ENCODE measurements at places on chromosomes 3 and 15.
A peak's percentile ranks its signal among the peaks of the same experiment; 100 is the strongest.

GRCh38 chr3:172444821-172445220 lies 3.4 kb downstream of the GHSR start:
- no peak for DNase-seq
- H3K4me3 ChIP-seq = no peak overlapping the region
- H3K4me1 ChIP-seq = peaks cover under 1% of the 10 kb centered on the region
- no peaks in the 10 kb centered on the region for H3K36me3 ChIP-seq
- H3K27ac ChIP-seq = no peak overlapping the region

DNA sequence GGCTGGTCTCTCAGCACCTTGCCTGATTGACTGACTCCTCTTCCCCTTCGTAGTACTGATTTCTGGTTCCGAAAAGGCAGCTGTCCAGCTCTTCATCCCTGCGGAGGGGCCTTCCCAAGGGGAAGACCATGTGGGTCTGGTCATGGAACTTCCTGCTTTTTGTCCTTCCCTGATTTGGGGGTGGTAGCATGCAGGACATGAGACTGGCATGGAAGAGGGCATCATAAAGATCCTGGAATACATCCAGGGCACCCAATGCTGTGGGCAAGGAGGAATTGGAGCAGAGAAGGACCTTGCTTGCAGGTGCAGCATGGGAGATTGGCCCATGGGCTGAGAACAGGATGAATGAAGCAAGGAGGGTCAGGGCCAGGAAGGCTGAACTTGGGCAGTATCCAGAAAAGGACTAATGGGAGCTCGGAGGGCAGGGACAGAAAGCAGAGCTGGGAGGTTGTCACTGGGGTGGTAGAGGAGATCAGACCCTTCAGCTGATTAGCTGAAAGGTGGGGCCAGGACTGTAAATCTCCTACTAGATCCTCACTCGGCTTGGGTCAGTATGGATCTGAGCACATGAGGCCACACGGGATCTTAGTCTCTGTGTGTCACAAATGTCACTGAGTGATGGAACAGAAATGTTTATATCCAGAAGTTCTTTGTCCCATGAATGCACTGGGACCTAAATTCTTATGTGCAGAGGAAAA lies 59.5 kb downstream of the AMOTL2 start:
- no peak overlapping the region for H3K4me3 ChIP-seq
- DNase-seq = no peak
- H3K4me1 ChIP-seq = peaks cover 25% of the 10 kb centered on the region
- no peaks in the 10 kb centered on the region for H3K36me3 ChIP-seq
- H3K27me3 ChIP-seq = no peaks in the 10 kb centered on the region

DNA sequence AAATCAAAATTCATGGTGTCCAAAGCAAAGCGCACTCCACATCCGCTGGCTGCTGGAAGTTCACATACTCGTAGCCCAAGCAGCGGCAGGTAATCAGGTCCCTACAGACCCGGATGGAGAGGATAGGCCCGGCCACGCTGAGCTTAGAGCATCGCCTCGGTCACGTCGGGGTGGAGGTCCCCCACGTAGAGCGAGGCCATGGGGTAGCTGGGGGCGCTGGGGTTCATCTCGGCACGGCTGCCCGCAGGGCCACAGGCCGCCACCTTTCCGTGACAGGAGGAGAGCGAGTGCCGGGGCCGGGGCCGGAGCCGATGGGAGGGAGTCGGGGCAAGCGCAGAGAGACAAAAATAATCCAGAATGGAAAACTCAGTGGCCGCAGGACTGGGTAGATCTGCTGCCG lies 16.1 kb upstream of the STRIT1 start:
- no peaks in the 10 kb centered on the region for H3K27me3 ChIP-seq
- H3K4me3 ChIP-seq = no peak overlapping the region
- no peak overlapping the region for H3K27ac ChIP-seq
- DNase-seq = no peak
- H3K4me1 ChIP-seq = no peaks in the 10 kb centered on the region

DNA sequence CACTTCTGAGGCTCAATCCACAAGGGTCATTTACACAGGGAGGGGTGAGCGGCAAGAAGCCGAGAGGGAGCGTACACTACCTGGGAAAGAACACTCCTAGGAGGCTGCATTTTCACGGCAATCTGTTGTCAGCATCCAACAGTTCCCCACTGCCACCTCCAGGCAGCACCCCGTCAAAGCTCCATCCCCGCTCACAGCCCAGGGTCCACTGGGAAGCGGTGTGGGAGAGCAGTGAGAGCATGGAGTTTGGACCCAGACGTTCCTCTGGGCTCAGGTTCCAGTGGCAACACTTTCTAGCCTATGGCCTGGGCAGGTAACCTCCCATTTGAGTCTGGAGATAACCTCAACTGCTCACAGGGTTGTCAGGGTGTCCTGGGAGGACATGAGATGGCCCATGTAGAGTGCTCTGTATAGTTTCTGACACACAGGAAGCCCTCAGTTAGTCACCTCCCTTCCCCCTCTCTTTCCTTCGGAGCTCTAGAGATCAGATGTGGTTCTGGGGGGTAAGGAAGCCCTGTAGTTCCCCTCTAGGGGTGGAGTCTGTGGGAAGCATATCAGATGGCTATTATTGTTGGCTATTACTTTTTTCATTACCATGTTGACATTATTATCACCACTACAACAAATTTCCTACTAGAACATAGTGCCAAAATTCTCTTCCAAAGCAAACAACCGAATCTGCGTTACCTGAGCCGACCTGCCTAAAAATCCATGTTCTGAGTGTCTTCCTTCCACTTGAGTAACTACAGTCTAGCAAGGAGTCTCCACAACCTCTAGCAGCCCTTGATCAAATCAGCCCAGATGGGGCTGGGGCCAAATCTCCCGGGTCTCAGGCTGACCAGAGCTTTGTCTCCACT lies 29.1 kb downstream of the RUVBL1 start:
- no peaks in the 10 kb centered on the region for H3K27me3 ChIP-seq
- H3K4me1 ChIP-seq = no peaks in the 10 kb centered on the region
- peaks cover 43% of the 10 kb centered on the region for H3K36me3 ChIP-seq
- DNase-seq = no peak

- DNase-seq = no peak
- H3K27ac ChIP-seq = no peak overlapping the region
- no peak overlapping the region for H3K4me3 ChIP-seq
- H3K27me3 ChIP-seq = no peaks in the 10 kb centered on the region
- peaks cover 61% of the 10 kb centered on the region for H3K36me3 ChIP-seq
Measured at GRCh38 chr3:16316847-16317560, 52.0 kb downstream of the OXNAD1 start.

DNA sequence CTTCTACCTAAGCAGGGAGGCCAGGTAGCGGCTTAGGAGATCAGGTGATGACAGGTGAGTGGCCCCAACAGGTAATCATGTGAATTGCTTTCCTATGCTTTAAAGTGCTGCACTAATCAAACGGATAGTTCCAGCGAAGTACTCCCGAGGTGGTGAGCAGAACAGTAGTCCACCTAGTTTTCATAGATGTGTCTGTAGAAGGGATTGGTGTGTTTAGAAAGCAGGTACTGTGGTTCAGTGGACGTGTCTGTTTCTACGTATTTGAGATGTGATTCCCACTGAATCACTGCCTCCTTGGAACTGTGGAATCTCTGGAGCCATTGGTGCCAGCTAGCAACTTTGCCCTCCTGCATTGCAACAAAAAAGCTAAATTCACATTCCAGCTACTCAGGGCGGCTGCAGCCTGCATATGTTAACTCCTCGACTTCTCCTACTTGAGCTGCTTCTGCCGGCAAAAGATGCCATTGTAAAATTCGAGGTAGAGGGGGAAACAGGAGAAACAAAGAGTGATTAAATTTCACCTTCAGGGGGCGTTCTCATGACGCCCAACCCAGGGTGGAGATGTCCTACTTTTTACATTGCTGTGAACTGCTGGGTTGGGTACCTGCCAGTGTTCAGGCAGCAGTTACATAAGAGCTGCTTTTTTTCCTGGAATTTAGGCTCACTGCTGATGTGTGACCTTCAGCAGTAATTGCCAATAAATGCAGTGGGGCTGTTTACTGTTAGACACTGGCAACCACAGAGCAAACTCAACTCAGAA lies 227.3 kb downstream of the ITPR1 start:
- no peaks in the 10 kb centered on the region for H3K36me3 ChIP-seq
- no peak for DNase-seq
- no peaks in the 10 kb centered on the region for H3K27me3 ChIP-seq

DNA sequence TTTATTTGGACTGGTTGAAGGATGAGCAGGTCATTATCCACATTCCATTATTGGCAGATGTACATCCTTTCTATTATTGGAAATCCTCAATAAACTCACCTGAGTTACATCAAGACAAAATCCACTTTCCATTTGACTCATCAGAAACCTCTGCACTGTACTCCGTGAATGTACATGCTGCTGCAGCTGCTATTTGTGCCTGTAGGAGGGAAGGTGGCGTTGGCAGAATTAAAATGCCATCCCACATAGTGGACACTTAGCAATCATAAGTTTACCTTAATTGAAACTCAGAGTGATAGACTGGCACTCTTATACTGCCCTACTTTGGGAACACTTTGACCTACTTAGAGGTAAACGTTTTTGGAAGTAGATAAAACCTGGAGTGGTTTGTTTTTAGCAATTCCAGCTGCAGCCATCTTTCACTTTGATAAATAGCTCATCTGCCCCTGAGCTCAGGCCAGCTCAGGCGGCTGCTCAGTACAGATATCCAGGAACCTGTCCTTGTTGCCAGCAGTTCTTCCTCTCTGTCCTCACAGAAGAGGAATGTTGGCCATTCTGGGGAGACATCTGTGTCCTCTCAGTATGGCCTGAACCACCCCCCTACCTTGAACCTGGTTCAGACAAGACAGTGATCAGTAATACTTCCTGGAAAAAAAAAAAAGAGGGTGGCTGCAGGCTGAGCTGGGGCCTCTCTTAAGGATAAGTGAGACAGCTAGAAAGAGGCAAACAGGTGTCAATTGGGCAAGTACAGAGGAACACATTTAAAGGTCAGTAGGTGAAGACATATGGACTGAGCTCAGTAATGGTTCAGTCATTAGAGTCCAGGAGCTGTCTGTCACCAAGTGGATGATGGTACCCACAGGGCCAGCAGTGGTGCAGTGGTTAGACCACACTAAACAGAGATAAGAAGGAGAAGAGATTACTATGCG lies 153.4 kb upstream of the UMPS start:
- H3K4me3 ChIP-seq = peak overlapping the region; percentile 47
- H3K27me3 ChIP-seq = no peaks in the 10 kb centered on the region
- no peak for DNase-seq
- H3K27ac ChIP-seq = no peak overlapping the region
- H3K4me1 ChIP-seq = no peaks in the 10 kb centered on the region

- no peak overlapping the region for H3K27ac ChIP-seq
- DNase-seq = no peak
- no peaks in the 10 kb centered on the region for H3K36me3 ChIP-seq
- H3K4me1 ChIP-seq = no peaks in the 10 kb centered on the region
- H3K4me3 ChIP-seq = no peak overlapping the region
Measured at GRCh38 chr3:46736006-46736872, 18.6 kb upstream of the PRSS50 start.

DNA sequence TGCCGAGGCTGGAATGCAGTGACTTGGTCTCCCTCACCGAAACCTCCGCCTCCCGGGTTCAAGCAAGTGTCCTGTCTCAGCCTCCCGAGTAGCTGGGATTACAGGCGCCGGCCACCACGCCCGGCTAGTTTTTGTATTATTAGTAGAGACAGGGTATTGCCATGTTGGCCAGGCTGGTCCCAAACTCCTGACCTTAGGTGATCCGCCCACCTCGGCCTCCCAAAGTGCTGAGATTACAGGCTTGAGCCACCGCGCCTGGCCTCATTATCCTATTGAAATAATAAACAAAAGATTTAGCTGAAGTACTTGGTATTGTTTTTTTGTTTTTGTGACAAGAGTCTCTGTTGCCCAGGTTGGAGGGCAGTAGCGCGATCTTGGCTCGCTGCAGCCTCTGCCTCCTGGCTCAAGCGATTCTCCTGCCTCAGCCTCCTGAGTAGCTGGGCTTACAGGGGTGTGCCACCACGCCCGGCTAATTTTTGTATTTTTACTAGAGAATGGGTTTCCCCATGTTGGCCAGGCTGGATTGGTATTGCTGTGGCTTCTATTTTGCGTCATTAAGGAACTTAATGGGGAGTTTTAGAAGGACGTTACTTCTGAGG lies 1.5 kb downstream of the RPL35A start:
- peak overlapping the region; percentile 68 for H3K4me3 ChIP-seq
- peaks cover 36% of the 10 kb centered on the region for H3K36me3 ChIP-seq
- no peak overlapping the region for H3K27ac ChIP-seq
- H3K27me3 ChIP-seq = no peaks in the 10 kb centered on the region
- DNase-seq = no peak
- peaks cover 1% of the 10 kb centered on the region for H3K4me1 ChIP-seq

- no peak overlapping the region for H3K4me3 ChIP-seq
- no peak overlapping the region for H3K27ac ChIP-seq
- no peaks in the 10 kb centered on the region for H3K27me3 ChIP-seq
- H3K36me3 ChIP-seq = no peaks in the 10 kb centered on the region
- no peak for DNase-seq
Measured at GRCh38 chr15:48006031-48006511, 114.7 kb upstream of the SLC24A5 start.

GRCh38 chr3:108437439-108437838 lies 73.0 kb downstream of the MYH15 start:
- no peak for DNase-seq
- no peak overlapping the region for H3K4me3 ChIP-seq
- peaks cover 8% of the 10 kb centered on the region for H3K4me1 ChIP-seq
- no peaks in the 10 kb centered on the region for H3K36me3 ChIP-seq
- no peaks in the 10 kb centered on the region for H3K27me3 ChIP-seq

GRCh38 chr3:32686713-32687112 lies 1.7 kb downstream of the CNOT10 start:
- DNase-seq = no peak
- no peaks in the 10 kb centered on the region for H3K27me3 ChIP-seq
- H3K36me3 ChIP-seq = no peaks in the 10 kb centered on the region
- H3K4me3 ChIP-seq = no peak overlapping the region

DNA sequence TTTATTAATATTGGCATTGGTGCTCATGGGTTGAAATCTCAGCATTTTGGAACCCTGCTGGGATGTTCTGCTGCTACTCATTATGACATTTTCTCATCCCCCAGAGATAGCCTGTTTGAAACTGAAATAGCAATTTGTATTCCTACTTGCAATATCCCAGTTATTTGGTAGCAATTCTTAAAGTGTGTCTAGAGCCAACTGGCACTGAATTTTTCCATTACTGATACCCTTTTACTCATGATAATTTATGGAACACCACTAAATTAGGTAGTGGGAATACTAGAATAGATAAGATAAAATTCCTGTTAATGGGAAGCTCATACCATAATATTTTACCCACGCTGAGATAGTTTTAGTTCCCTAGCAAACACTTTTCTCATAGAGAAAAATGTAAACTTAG lies 309.3 kb downstream of the SV2B start:
- H3K27me3 ChIP-seq = no peaks in the 10 kb centered on the region
- H3K27ac ChIP-seq = no peak overlapping the region
- DNase-seq = no peak
- no peak overlapping the region for H3K4me3 ChIP-seq

DNA sequence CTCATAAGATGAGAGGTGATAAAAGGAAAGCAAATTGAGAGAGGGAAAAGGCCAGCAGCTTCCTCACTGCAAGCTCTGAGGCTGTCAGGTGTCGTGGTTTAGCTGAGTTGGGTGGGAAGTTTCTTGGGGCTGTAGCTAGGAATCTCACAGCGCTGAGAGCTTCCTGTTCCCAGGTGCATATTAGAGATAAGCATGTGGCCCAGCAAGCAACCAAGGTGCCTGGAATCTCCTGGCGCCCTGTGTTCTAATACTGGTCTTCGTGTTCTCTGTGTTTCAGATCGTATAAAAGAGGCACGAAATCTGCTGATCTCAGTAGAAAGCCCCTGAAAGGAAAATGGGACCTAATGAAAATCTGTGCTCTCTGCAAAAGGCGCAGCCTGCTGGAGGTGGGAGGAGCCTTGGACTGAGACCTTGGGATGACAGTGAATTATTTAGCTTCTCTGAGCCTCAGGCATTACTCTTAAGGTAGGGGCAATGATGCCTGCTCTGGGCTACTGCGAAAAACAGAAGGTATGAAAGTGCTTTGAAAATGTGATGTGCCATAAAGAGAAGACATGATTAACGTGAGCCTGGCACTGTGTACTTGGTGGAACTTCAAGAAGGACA lies 499.9 kb downstream of the TBL1XR1 start:
- H3K27me3 ChIP-seq = no peaks in the 10 kb centered on the region
- no peak for DNase-seq
- H3K4me3 ChIP-seq = no peak overlapping the region

Measured in neuronal stem cell (in vitro differentiated cells).